Choroid plexus epithelial cell (primary cell): ENCODE measurements at places on chromosomes 1 and 21.

GRCh38 chr1:158113759-158114127 lies 67.0 kb upstream of the CD1D start:
- DNase-seq = no peak

DNA sequence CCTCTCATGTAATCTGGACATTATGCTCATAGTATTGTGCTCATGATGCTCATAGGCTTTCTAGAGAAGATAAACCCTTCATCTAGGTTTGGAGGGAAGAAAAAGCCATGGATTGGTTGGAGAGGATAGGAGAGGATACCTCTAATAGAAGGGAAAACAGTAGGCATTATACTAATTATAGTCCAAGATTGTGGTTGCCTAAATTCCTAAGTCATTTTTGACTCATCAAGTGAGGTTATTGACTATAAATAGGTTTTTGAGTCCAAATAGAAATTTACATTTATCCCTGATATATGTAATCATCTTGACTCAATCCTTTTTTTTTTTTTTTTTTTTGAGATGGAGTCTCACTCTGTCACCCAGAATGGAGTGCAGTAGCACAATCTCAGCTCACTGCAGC lies 5.0 kb downstream of the SYT11 start:
- DNase-seq = no peak

DNA sequence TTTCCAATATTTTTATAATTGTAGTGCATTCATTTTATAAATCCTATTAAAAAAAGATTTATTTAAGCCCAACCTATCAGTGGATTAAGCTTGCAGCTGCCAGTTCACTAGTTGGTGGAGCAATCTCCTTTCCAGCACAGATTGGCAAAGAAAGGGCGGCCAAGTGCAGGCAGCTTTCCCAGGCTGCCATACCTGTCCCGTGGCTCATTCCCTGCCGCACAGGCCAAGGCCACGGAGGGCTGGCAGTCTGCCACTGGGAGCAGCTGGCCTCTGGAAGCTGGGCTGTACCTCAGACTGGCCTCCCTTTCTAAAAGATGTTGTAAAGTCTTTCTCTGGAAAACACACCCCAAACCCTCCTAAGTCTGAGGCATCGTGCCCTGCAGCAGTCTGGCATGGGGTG lies 74.2 kb downstream of the SIM2 start:
- DNase-seq = peak; percentile 69

DNA sequence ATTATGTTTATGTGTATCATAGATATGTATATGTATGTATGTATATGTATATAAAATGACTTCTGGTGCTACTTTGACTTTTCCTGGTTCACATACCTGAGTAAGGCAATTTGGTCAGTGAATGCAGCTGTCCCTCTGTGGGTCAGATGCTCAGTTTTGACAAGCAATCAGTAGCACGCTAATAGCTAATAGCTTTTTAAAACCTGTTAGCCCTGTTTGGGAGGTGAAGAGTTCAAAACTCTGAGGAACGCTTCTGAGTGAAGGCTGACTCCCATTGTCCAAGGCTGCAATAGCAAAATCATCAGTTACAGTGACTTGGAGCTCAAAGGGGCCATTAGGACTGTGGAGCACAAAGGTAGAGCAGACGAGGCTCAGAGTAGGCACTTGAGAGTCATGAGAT lies 67.2 kb downstream of the MARK1 start:
- no peak for DNase-seq

DNA sequence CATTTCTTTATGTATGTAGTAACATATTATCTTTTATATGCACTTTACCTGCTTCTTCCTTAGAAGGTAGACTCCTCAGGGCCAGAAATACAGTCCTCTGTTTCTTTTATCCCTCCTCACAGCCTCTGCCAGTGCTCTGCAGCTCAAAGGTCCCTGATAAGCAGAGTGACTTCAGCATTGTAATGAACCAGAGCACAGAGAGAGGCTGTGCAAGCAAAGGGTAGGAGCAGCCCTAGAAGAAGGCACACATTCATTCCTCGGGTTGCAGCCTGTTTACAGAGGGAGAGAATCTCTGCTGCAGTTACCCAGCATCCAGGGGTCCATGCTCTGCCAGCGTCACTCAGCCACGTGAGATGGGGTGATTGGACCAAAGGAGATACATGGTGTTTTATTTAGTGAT lies 101.1 kb downstream of the RHOU start:
- DNase-seq = no peak

DNA sequence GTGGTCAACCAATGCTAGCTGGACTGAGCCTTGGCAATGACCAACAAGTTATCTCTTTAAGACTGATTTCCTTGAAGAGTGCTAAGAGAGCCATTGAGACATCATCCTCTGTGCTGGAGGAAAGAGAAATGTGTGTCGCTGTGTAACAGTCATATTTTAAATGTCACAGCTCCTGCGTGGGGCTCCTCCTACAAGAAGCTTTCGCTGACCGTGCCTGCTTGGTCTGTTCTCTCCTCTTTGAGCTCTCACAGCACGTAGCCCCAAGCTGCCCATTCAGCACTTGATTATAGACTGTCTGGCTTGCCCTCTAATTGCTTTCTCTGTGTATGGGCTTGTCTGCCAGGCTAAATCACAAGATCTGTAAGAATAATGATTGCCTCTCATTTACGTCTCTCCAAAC lies 221.3 kb downstream of the FOXD2 start:
- no peak for DNase-seq

DNA sequence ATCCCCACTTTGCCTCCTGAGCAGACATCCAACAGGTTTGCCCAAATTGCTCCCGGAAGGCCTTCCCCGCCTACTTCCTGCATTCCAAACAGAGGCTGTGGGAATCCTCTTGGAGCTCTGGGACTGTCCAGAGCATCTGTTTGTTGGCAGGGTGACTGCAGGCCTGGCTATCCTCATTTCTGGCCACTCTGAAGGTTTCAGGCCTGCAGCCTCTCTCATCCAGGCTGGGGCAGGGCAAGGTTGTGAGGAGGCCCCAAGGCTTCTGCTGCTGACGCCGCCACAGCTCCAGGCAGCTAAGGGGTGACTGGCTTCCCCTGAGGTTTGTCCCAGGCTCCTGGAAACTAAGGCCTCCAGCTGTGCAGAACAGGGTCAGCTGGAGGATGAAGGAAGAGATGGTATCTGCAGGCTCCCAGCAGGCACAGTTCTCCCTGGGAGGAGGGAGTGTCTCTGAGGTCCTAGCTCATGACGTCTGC lies 11.3 kb downstream of the CDK18 start:
- peak; percentile 66 for DNase-seq

DNA sequence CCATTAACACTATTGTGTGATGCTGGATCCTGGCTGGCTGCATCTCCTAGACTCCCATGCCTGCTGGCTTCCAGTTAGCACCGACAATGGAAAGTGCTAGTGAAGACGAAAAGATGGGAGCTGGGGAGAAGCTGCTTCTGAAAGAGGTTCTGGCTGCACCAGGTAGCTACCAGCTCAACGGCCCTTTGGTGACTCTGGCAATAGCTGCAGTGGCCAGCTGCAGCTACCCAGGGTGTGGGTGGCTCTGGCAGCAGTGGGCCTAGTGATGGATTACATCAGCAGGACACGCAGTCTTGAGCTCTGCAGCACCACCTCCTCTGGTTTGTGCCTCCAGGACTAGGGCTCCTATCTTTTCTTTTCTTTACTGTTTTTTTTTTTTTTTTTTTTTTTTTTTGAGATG lies 662.6 kb downstream of the MATN1 start:
- no peak for DNase-seq

DNA sequence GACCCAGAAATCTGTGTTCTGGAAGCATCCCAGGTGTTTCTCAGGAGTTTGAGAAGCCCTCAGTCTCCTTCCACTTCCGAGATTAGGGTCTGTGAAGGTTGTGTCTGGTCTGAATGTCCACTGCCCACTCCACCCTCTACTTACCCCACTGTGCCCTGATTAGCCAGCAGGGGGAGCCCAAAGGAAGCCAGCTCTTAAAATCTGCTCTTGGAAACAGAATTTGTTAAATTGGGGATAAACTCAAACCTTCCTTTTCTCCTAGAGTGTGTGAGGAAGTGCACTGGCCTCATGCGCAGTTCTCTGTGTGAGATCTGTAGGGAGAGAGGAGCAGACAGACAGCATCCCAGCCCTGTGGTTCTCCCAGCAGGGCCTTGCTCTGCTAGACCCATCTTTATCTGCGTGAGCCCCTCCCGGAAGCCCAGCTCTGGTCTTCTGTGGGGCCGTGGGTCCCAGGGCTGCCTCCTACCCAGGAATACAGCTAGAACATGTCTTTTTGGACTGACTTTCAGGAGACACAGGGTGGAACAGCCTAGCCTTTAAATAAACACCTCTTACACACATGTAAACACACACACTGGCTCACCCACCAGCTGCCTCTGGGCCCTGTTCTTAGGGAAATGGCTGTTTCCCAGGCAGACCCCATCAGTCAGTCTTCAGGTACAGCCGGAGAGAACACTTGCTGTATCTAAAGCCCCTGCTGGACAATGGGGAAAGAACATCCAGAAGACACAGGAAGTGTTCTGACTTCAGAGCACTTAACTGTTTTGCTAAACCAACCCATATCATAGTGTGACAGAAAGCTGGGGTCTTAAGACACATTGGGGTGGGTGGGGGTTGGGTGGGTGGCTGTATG lies 52.2 kb downstream of the SMYD2 start:
- DNase-seq = peak; percentile 72

DNA sequence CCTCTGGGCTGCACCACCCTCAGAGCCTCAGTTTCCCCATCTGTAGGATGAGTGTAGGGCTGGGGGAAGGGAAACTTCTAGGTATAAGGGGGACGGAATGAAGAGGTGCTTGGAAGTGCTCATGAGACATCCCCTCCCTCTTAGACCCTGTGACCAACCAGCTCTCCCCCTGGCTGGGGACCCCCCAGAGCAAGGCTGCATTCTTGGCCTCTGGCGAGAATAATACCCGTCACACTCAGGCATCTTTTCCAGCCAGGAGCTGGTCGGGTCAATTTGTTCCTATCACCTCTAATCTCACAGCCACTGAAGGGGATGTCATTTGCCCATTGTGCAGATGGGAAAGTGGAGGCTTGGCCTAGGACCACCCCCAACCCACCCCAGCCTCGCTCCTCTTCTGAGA lies 443.0 kb downstream of the PTPRU start:
- no peak for DNase-seq

DNA sequence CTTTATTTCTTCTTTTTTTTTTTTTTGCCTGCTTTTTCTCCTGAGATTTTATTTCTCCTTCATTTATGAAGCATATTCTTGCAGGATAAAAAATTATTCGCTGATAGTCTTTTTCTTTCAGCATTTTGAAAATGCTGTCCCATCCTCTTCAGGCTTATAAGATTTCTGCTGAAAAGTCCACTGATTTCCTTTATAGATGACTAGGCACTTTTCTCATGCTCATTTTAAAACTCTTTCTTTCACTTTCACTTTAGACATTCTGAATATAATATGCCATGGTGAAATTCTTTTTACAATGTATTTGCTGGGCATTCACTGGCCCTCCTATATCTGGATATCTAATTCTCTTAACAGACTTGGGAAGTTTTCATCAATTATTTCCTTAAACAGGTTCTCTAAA lies 25.5 kb upstream of the GTF2B start:
- DNase-seq = no peak

DNA sequence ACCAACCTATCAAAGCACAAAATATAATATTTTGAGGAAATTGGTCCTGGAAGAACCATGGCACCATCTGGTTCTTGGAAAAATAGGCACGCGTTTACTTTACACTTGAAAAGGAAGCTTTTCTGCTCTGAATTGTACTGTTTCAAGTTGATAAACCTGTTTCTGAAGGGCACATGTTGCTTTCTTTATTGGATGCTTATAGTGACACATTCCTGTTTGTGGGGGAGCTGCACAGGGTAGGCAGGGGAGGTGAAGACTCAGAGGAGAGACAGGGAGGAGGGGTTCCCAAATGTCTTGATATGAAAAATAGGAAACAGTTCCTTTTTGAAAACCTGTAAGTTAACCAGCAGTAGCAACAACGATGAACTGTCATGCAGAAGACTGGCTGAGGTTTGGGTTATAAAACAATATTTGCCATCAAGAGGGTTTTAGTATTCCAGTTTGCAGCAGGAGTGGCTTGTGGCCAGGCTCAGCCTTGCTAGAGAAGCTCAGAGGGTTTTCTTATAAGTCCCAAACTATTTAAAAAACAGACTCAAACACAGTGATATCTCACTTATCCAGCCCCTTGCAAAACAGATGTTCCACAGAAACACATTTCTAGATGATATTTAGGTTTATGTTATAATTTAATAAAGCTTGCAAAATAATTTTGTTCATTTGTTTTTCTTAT lies 127.0 kb upstream of the MROH9 start:
- DNase-seq = no peak

DNA sequence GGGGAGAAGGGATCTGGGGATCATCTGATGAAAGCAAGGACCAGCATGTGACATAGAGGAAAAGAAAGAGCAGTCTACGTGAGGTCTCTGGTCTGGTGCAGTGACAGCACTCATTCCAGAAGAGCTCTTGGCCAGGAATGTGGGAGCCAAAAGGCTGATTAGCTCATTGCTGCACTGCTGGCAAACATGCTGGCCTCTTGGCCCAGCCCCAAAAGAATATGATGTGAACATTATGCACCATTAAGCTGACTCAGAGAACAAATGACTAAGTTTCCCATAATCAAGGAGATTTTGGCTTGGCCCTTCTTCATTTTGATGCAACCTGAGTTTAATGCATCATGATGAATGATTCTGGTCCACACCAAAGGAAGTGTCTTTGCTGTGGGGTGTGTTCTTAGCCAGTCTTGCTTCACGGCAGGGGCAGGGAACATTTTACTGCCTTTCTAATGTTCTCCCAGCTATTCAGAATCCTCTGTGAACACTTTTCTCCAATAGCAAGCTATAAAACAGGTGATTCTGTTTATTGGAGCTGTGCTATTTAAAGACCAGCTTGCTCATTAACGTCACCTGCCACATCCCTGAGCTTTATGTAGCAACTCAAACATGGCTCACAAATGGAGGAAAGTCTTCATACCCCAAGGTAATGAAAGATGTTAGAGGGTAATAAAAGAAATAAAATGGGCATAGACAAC lies 55.1 kb downstream of the PCBP3 start:
- peak; percentile 97 for DNase-seq

DNA sequence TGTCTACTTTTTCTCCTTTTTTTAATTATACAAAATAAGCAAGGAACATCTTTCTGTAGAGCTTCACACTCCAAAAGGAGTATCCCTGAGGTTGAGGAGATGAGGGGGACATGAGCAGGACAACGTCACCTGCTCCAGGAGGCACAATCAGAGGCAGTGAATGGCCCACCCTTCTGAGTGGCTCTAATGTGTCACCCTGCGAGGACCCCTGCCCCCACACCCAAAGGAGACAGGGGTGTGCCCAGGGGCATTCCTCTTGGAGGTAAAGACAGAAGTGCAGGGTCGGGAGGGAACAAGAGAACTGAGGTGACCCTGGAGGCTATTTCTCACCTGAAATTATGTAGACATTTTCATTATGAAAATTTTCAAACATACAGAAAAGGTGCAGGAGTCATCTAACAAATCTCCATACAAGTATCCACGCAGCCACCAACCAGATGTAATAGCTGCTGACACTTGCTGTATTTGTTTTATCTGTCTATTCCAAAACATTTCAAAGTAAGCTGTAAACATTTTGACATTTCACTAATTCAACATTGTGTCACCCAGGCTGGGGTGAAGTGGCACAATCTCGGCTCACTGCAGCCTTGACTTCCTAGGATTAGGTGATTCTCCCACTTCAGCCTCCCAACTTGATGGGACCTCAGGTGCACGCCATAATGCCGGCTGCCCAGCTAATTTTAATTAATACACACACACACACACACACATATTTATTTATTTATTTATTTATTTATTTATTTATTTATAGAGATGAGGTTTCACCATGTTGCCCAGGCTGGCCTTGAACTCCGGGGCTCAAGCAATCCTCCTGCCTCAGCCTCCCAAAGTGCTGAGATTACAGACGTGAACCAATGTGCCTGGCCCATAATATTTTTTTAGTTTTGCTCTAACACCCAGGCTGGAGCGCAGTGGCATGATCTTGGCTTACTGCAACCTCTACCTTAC lies 70.7 kb downstream of the RUNX3 start:
- no peak for DNase-seq

- no peak for DNase-seq
Observed at GRCh38 chr1:80607064-80607463, 1193.7 kb upstream of the ADGRL2 start.
